ENCODE measurements at places on chromosomes 5 and 9.

- DNase-seq = no peak
Measured at GRCh38 chr9:78131969-78132700, 100.5 kb upstream of the GNAQ start.

- no peak for DNase-seq
Measured at GRCh38 chr5:38446029-38446522, 110.4 kb downstream of the LIFR start.

- DNase-seq = no peak
Measured at GRCh38 chr5:31855134-31856040, 216.5 kb downstream of the PDZD2 start.

GRCh38 chr5:130050585-130050984, 146.3 kb downstream of the CHSY3 start:
- no peak for DNase-seq

- no peak for DNase-seq
Measured at GRCh38 chr5:31819926-31820516, 181.1 kb downstream of the PDZD2 start.

DNA sequence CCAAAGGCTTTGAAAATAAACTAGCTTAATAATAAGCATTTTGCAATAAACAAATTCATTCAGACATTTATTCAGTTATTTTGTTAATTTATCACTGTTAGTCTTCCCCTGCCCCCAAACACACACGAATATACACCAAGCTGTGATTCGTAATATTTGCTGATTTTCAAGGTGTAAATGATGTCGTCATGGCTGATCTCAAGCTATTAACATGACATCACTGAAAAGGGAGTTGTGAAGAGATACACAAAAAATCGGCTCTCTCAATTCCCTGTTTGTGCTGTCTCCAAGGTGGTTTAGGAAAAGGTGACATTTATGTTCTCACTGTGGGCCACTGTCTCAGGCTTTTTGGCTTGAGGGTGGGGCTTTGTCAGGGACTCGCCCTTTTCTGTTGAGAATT, 413.3 kb downstream of the CDH9 start:
- no peak for DNase-seq

DNA sequence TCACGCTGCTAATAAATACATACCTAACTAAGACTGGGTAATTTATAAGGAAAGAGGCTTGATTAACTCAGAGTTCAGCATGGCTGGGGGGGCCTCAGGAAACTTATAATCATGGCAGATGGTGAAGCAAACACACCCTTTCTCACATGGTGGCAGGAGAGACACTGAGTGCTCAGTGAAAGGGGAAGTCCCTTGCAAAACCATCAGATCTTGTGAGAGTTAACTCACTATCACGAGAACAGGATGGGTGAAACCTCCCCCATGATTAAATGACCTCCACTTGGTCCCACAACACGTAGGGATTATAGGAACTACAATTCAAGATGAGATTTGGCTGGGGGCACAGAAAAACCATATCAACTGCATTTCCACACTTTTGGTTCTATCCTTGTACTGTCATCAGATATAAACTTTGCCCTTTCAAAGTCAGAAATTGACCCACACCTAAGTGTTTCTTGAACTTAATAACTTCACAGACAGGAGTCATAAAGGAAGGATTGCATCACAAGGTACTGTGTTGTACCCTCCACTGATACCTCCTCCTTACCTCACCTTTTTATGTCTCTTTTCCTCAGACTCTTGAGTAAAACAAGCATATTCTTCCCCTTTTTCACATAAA, 319.1 kb upstream of the PIK3R1 start:
- no peak for DNase-seq

DNA sequence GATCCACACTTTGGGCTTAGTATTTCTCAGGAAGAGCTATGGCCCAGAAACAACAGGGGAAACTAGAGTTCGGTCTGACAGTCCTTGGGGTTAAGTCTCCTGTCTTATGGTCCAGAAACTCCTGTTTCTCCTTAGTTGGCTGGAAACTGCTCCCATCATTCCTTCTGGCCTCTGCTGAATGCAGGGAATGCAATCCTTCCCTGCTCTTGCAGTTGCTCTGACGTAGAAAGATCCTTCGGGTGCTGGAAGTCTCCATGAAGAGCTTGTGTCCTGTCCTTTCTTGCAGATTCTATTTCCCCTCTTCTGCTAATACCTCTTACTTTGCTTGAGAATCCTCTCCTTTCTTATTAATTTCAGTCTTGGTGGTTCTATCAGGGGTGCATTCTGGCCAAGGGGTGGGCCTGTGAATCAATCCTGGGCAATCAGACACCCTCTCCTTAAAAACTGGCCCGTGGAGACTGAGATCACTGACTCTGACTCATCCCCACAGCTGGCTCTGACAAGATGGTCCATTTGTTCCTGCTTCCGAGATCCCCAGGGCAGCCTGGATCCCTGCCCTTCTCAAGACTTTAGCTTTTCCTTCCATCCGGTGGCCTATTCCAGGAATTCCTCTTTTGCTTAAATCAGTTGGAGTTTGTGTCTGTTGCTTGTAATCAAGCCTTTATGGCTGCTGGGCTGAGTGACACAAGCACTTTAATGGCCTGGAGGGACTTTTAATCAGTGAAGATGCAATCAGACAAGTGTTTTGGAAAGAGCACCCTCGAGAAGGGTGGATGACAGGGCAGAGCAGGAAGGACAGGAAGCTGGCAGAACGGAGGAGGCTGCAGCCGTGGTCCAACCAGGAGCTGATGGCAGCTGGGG, 23.7 kb downstream of the PTGS1 start:
- no peak for DNase-seq

GRCh38 chr5:149002053-149002452, 60.8 kb downstream of the SH3TC2 start:
- DNase-seq = no peak

GRCh38 chr5:172608773-172609172, 32.3 kb upstream of the NEURL1B start:
- no peak for DNase-seq

DNA sequence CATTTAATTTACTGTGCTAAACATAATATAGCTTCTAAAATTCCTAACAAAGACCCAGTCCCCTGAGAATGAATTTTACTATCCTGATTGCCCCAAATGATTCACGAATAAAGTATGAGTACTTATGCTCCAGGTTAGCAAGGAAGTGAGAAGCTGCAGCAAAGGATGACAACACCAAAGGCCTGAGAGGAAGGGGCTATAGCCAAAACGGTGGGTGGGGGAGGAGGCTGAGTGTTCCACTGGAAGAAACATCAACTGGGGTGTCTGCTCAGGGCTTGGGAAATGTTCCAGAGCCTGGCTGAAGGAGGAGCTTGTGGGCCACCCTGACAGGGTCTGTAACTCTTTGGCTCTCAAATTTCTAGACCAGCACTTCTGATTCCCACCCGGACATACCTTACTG, 157.3 kb downstream of the ADAMTS12 start:
- DNase-seq = no peak

DNA sequence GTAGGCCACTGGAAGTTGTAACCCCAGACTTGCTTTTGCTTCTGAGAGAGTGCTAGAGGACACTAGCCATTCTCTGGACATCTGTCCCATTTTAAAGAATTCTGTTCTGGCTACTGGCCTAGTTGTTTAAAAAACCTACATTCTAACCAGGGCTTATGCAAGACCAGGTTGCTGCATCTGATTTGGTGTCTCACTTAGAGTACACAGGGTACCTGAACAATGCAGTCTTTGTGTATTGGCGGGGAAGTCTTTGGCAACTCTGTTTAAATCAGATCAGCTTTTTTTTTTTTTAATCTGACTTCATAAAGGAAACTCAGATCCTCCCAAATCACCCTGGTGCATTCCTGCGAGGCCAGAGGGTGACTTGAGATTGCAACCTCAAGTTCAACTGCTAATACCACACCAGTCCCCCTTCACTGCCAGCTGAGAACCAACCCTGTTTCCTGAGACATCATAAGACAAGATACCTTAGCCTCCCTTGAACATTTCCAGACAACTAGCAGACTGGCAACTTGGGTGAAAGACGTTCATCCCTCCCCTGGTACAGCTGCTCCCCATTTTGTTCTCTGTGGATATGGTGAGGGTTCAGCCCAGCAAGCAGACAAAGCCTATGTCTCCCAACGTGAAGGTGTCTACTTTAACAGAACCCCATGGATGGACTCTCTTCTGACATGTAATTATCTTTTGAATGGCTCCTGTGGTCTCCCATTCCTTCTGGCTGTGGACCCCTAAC, 27.0 kb downstream of the SKP1 start:
- no peak for DNase-seq

DNA sequence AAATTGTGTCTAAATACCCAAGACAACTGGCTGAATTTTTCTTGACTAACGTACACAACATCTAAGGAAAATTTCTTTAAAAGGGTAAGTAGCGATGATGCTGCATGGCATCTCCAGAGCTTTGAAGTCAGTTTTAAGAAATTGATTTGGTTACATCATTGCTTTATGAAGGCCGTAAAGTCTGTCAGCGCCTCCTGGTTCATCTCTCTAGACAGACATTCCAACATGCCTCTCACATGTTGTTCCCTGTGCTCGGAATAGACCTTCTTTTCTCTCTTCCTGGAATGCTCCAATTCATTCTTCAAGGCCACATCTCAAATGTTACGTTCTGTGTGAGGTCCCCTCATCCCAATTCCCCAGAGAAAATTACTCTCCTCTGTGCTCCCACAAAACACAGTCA, 108.7 kb upstream of the SSBP2 start:
- DNase-seq = no peak

GRCh38 chr9:13762209-13762608, 482.7 kb upstream of the MPDZ start:
- DNase-seq = no peak

DNA sequence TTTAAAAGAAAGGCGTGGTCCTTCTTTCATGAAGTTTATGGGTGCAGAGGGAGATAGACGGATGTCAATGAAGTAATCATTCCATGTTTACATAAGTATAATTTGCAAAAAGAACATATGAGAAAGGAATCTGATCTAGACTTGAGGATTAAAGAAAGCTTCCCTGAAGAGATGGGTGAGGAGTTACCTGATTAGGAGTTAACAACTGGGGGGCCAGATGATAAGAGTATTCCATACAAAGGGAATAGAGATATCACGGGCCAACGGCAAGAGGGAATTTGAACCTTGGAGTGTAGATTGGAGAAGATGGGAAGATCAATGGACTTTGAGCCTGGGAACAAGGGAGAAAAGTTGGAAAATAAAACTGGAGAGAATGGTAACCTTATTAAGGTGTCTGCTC, 1959.9 kb upstream of the WWC1 start:
- DNase-seq = no peak

- no peak for DNase-seq
Measured at GRCh38 chr5:127028822-127029457, 1.4 kb downstream of the MARCHF3 start.

- no peak for DNase-seq
Measured at GRCh38 chr5:36250427-36250826, 8.7 kb upstream of the NADK2 start.

DNA sequence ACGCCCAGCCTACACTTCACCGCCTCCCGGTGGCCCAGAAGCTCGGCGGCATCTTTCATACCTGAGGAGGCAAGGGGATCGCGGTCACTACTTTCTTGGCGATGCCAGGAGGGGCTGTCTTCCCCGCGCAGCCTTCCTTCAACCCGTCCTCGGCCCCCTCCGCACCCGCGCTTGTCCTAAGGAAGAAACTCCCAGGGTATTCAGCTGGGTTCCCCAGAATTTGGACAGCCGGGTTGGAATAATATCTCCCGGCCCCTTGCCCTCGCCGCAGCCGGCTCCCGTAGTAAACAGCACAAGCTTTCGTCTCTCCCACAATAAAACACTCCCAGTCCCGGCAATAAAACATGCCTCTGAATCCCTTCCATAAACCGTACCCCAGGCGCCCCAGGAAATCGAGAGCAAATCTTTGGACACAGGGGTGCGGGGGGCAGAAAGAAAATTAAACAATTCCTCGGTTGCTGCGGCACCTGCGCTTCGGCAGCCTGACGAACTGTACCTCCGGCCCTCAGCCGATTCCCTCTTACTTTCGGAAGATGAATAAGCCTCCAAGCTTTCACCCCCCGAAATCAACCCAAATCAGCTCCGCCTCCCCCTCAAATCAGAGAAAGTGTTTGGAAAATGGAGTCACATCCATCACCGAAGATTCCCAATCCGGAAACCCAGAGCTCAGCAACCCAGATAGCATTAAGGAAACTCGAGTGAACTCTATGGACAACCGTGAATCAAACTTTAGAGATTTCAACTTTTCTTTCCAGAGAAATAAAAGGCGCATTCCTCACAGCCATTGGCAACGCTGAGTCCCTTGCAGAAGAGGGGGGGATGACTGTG, 1.1 kb downstream of the OTP start:
- no peak for DNase-seq

GRCh38 chr5:156655732-156656131, 194.4 kb upstream of the PPP1R2B start:
- no peak for DNase-seq

DNA sequence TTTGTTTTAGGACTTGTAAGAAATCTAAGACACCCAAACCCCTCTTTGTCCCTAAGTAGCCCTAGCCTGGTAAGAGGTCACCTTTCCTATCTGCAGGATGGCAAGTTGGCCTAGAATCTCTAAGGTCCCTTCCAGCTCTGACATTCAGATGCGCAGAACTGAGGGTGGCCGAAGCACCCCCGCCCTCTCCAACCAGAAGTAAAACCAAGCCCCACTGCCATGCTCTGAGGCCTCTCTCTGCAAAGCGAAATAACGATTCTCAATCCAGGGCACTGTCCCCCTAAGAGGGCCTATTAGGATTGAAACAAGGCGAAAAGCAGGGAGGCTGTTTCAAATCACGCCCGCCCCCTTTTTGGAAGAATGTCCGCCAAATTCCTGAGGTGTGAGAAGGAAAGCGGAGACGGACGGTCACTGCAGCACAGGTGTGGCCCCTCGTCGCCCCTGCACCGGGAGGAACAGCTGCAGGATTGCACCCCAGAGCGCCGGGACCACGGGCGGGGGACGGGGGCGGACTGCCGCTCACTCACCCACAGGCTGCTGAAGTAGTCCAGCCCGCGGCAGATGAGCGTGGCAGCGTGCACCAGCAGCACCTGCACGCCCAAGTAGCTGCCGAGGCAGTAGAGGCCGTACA, 824 bp downstream of the TMEM245 start:
- DNase-seq = no peak

- DNase-seq = no peak
Measured at GRCh38 chr9:101427957-101428655, 7.5 kb downstream of the ALDOB start.

DNA sequence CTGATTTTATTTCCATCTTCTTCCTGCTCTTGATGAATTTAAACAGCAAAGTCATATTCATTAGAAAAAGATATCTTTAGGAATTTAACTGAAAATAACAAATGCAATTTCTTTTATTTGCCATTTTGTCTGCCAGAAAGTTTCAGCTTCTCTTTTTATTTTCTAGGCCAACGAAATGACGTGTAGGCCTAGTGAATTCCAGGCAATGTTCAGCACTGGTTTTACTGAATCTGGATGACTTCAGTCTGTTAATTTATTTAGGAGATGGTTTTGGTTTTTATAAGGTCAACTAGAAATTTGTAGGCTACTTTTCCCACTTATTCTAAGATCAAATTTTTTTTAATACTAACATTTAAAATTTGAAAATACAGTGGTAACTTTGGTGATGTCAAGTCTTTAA, 129.1 kb upstream of the VCAN start:
- no peak for DNase-seq

All from stimulated activated CD4-positive, alpha-beta T cell treated with anti-CD3 and anti-CD28 coated beads, Interleukin-1b, Interleukin-23, amount 100 ng/mL, for 1 hour (primary cell).